Muscle of back (tissue), 13 donors: ENCODE measurements at places on chromosomes 3 and 15. TPM values are rescaled to one million over a fixed set of nuclear protein-coding genes. Genes with fewer than 3 reads are reported as not detected.

The SYNPR gene
- polyA plus RNA-seq = not detected

DNA sequence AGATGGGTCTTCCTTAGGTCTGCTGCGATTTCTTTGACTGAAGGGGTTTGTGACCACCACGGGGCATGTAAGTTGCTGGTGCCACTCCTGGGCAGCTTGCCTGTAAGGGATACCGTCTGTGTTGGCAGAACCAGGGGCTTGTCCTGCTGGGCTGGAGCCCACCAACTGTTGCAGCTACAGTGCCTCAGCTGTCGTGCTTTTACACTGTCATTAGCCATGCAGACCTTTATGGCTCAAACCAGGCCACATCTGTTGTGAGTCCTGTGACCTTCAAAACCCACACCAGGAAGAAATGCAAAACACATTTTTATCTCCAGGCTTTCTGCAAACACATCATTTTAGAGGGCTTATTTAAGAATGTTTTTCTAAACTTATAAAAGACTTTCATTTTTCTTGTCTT is 168.7 kb downstream of the PTPRG start:
- DNase-seq = peak; percentile 77

The GP9 gene
- polyA plus RNA-seq = 0.59 TPM

GRCh38 chr3:61582846-61583245 is 21.5 kb downstream of the PTPRG start:
- DNase-seq = no peak

The SCN11A gene
- polyA plus RNA-seq = 3.9 TPM
